Non-pigmented ciliary epithelial cell (primary cell): ENCODE measurements at places on chromosomes 16 and 17.

GRCh38 chr17:17729620-17730249 is 48.5 kb downstream of the RAI1 start:
- DNase-seq: no peak

DNA sequence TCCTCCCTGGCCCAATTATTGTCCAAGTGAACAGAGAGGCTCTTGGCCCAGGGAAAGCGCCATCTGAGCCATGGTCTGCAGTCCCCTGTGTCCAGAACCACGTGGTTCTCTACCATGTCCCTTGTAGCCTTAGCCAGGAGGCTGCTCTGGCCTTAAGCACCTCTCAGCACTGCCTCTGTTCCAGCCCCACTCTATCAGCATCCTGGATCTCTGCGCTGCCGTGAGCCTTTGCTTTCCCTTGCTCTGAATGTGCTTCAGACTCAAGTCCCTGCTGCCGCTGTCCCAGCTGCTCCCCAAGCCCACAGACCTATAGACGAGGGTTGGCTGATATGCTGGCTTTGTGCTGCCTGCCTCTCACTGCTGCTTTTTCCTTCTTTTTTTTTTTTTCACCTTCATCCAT is 33.9 kb downstream of the CYB561 start:
- DNase-seq: no peak

DNA sequence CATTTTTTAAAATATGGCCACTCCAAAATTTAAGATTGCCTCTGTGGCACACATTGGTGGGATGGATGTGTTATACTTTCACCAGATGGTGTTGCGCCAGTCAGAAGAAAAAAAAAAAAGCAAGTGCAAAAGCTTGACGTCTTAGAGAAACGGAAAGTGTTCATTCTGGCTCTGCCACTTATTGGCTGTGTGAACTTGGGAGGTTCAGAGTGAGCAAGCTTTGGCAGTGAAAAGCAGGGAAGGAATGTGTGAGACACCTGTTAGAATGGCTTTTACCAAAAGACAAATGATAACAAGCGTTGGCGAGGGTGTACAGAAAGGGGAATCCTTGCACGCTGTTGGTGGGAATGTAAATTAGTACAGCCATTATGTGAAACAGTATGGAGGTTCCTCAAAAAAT is 298.0 kb downstream of the TMEM114 start:
- no peak for DNase-seq

GRCh38 chr17:73983621-73984400 is 219.7 kb upstream of the RPL38 start:
- no peak for DNase-seq

- DNase-seq: no peak
Observed at GRCh38 chr16:11152677-11153331, 103.2 kb downstream of the SOCS1 start.

DNA sequence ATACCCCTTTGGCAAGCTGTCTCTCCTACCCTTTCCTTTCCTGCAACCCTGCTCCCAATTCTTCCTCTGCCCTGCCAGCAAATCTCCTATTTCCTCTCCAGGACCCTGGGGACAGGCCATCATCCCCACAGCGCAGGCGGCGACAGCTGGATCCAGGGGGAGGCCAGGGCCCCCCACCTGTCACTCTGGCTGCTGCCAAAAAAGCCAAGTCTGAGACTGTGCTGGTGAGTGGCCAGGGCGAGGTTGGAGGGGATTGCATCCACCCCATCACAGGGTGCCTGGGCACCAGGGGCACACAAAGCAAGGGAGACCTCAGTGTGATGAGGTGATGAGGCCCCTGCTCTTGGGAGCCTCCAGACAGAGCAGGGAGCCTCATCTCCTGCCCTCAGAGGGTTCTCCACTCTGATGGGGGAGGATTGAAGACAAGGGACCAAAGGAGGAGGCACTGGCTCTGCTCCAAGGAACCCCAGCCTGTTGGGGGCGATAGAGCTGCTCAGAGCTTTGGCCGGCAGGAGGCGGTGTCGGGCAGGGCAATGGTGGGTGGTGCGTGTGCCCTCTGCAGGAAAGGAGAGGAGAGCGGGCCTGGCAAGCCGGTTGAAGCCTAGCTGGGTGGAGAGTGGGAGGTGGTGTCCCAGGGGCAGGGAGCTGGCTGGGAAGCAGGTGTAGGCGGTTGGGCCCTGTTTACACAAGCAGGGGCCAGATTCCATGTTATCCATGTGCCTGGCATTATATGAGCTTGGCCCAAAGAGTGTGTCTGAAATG is 15.6 kb upstream of the PDK2 start:
- no peak for DNase-seq

DNA sequence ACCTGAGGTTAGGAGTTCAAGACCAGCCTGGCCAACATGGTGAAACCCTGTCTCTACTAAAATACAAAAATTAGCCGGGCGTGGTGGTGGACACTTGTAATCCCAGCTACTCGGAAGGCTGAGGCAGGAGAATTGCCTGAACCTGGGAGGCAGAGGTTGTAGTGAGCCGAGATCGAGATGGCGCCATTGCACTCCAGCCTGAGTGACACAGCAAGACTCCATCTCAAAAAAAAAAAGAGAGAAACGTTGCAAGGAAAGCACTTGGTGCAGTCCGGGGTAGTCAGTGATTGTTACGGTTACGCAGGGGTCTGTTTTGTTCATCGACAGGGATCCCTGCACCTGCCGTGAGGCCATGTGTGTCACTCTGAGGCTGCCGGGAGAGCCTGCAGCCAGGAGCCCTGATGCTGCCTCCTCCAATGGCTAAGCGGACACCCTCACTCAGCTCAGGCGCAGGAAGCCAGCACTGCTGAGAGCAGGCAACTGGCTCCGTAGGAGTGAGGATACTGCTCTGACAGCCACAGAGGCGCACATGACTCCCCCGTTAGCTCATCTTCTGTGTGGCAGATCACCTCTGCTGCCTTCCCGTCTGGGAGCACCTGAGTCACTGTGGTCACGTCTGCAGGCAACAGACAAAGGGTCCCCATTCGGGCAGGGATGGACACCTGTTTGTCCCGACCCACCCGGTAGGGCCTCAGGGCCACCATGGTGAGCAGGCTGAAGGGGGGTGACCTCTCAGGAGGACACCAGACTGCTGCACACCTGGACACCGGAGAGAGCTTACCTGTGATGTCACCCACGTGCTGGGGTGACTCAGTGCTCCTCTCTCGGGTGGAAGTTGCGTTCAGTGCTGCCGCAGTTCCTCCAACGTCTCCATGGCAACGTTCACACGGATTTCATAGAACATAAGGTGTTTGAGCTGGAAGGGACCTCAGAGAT is 5.2 kb upstream of the RAB26 start:
- no peak for DNase-seq

- DNase-seq: no peak
Observed at GRCh38 chr16:82810077-82810476, 183.3 kb downstream of the CDH13 start.
